Activated T-cell treated with anti-CD3 and anti-CD28 coated beads for 24 hours (primary cell): ENCODE measurements at places on chromosomes 6 and 20.
A peak's percentile ranks its signal among the peaks of the same experiment; 100 is the strongest.

GRCh38 chr6:111724039-111724438 lies 118.4 kb upstream of the TRAF3IP2 start:
- DNase-seq: no peak

GRCh38 chr6:138129190-138129589 lies 22.0 kb upstream of the PERP start:
- no peak for DNase-seq

DNA sequence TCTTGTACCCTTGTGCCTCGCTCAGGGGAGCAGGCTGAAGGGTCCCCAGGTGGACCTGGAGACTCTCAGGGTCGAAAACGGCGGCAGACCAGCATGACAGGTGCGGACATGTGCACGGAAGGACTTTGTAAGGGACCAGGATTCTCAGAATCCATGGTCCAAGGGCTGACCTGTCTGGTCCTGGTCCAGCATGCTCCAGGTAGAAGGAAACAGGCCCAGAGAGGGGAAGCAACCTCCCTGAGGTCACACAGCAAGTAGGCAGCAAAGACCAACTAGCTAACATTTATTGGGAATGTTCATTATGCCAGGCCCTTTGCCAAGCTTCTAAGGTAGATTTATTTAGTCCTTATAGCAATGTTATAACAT lies 5.9 kb downstream of the CDKN1A start:
- no peak for DNase-seq

DNA sequence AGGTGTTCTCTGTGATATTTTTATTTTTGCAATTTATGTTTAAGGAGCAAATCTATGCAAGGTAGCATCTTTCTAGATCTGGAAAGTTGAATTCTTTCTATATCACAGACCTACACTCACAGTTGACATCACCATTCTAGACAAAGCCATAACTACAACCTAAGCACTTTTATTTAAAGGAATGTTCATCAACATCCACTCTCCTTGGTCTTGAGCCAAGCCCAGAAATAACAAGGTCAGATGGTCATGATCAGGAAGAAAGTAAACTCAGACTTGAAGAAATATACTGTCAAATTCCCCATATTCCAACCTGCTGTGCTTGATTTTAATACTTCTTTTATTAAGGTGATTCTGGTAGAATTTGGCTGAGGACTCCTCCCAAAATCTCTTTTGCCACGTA lies 32.2 kb downstream of the MMUT start:
- DNase-seq: no peak

- no peak for DNase-seq
Observed at GRCh38 chr6:148138573-148138972, 204.1 kb upstream of the SASH1 start.

DNA sequence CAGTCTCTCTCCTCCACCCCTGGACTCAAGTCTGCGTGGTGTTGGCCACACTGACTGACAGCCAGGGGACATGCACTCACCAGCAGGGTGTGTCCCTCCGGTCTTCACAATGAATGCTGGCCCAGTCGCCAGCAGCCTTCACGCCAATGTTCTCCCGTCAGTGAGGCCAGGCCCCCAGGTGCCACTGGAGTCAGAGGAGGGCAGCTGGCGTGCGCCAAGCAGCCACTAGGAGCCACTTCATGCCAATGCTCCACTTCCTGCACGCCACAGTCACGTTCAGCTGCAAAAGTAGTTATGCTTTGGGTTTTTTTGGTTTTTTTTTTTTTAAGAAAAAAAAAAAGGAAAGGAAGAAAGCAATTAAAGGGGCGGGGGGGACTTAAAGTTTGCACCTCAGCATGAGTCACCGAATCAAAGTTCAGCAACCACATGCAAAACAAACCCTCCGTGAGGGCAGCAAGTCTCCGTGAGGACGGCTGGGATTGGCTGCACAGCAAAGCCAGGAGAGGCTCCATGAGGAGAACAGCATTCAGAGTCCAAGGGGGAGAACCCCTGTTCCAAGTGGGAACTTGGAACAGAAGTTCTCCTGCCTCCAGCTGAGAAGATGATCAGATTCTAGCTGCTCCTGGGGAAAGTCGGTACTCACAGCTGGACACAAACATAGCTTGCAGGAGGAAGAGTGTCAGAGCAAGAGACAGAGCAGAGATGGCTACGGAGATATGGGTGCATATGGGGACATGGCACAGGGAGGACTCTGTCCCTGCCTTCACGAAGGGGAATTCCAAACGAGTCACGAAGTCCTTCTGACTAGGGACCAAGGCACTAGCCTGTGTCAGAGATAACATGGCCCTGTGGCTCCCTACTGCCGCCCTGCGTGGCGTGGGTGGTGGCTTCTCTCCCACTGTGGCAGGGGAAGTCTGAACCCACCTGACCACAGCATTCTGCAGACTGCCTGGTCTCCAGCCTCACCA lies at the start of gene ZC3H12D:
Gene ZC3H12D (minus strand): TSS at position 282 of the 968 bp plus-strand sequence. CDS start 10,471 bp downstream, outside the sequence.
- peak; percentile 64 for DNase-seq

DNA sequence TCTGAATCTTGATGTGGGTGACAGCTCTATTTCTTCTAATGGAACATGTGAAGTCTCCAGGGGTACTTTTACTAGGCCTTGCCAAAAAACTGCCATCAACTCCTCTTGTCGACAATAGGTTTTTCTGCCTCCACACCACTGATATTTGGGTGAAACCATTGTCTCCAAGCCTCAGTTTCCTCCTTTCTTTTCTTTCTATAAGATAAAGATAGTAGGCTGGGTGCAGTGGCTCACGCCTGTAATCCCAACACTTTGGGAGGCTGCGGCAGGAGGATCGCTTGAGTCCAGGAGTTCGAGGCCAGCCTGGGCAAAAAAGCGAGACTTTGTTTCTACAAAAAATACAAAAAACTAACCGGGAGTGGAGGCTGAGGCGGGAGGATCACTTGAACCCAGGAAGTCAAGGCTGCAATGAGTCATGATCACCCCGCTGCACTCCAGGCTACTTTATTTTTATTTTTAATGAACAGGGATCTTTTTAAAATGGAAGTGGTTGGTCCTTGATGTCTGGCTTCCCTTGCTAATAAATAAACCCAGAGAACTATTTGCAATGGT lies 159.9 kb upstream of the TNFAIP3 start:
- no peak for DNase-seq

- DNase-seq: no peak
Observed at GRCh38 chr6:8707956-8708772, 272.8 kb upstream of the SLC35B3 start.

- no peak for DNase-seq
Observed at GRCh38 chr6:123519189-123519505, 117.6 kb downstream of the TRDN start.
